Hematopoietic multipotent progenitor cell treated with erythropoietin and hydrocortisone succinate and interleukin-3 and kit ligand, for 4 days (in vitro differentiated cells): ENCODE measurements at places on chromosomes 13 and 19.

- DNase-seq: no peak
Measured at GRCh38 chr13:92575777-92576176, 650.8 kb upstream of the GPC6 start.

- no peak for DNase-seq
Measured at GRCh38 chr13:72246396-72246795, 379.4 kb upstream of the DACH1 start.

- DNase-seq: no peak
Measured at GRCh38 chr19:33316541-33317264, 14.4 kb upstream of the CEBPA start.

GRCh38 chr13:67023130-67023876 is 206.8 kb downstream of the PCDH9 start:
- DNase-seq: peak; percentile 73

- no peak for DNase-seq
Measured at GRCh38 chr13:48199404-48199946, 33.5 kb upstream of the ITM2B start.

DNA sequence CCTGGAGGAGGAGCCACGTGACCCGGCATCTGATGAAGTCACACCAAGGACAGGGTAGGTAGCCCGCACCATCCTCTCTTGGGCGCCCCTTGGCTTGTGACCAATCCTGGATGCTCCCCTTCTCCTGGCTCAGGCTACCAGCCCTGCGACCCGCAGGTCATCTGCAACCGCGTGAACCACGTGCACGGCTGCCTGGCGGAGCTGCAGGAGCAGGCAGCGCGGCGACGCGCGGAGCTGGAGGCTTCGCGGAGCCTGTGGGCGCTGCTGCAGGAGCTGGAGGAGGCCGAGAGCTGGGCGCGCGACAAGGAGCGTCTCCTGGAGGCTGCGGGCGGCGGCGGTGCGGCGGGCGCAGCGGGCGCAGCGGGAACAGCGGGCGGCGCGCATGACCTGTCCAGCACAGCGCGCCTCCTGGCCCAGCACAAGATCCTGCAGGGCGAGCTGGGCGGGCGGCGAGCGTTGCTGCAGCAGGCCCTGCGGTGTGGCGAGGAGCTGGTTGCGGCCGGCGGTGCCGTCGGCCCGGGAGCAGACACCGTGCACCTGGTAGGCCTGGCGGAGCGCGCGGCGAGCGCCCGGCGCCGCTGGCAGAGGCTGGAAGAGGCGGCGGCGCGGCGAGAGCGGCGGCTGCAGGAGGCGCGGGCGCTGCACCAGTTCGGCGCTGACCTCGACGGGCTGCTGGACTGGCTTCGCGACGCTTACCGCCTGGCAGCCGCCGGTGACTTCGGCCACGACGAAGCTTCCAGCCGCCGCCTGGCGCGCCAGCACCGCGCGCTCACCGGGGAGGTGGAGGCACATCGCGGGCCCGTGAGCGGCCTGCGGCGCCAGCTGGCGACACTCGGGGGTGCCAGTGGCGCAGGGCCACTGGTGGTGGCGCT is 45.9 kb downstream of the SPTBN4 start:
- peak; percentile 43 for DNase-seq
